ENCODE measurements at places on chromosomes 5 and 9.

GRCh38 chr5:65796751-65797316 lies 74.8 kb downstream of the NLN start:
- DNase-seq = no peak

DNA sequence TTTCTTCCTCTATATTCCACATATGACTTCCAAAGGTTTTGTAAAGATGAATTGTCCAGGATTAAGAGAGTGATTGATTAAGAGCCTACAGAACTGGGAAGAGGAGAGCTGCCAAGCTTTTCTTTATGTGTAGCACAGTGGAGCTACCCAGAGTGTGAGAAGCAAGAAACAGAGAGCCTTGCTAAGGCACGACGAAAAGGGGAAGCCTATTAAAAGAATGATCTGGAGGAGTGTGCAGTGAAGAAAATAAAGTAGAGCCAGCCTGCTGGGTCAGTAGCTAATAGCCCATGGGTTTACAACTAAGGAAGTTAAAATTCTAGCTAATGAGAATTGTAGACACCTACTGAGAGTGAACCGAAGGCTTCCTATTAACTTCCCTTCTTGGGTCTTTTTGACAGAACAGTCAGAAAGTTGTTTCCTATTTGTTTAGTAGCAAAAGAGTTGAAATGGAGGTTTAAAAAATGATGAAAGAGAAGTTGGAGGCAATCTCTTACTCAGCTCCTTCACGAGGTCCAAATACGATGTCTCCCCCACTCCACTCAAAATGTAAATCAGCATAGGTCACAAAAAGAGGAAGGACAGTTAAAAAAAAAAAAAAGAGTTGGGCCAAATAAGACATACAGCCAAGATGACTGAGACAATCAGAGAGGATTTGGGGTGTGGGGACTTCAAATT lies 957 bp upstream of the PRR16 start:
- no peak for DNase-seq

DNA sequence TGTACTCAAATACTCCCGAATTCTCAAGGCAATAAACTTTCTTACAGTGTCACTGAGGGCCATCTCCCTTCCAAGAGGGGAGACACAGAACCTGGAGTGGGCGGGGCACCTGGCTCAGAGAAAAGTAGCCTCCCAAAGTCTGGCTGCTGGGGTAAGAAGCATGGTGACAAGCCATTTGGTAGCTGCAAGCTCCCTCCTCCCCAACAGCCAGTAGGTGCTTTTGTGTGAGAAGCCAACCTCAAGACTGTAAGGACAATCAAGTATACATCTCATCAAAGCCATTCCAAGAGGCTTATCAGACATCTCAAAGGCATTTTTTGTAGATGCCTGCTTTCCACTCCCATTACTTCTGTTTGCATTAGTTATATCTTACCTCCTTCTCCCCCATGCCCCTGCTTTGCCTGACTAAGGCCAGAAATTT lies 1.4 kb downstream of the DAB2 start:
- no peak for DNase-seq

- no peak for DNase-seq
These were observed 1402.4 kb upstream of the NUDT12 start for GRCh38 chr5:104965006-104965405.

DNA sequence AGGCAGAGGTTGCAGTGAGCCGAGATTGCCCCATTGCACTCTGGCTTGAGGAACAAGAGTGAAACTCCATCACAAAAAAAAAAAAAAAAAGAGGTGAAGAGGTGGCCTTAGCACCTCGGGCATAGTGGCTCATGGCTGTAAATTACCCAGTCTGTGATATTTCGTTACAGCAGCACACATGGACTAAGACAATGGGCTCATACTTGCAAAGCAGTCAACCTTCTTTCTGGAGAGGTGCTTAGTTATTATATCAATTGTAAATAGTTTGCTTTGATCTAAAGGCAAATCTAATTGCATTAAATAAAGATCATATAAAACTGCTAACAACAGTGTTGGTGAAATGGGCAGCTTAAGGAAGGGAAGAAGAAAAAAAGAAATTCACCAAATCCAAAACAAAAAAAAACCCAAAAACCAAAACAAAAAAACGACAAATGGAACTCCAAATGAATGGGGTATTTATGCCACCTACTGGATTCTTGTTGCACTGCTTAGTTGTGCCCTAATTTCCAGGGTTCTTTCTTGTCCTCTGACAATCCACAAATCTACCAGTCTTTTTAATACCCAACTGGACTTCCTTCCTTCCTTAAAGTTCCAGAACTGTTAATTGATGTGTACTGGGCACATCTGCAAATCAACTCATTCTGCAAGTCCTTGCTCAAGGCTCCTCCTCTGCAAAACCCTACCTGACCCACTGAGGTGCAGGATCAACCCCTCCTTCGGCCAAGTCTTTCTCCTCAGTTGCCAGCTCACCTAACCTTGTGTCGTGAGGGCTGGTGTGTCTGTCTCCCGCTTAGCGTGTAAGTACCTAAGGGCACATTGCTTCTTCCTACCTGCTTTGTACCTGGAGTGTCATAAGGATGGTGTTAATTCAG lies 35.0 kb upstream of the DMRT1 start:
- DNase-seq = no peak

- DNase-seq = no peak
These were observed 1.1 kb downstream of the PLPP6 start for GRCh38 chr9:4662989-4663792.

DNA sequence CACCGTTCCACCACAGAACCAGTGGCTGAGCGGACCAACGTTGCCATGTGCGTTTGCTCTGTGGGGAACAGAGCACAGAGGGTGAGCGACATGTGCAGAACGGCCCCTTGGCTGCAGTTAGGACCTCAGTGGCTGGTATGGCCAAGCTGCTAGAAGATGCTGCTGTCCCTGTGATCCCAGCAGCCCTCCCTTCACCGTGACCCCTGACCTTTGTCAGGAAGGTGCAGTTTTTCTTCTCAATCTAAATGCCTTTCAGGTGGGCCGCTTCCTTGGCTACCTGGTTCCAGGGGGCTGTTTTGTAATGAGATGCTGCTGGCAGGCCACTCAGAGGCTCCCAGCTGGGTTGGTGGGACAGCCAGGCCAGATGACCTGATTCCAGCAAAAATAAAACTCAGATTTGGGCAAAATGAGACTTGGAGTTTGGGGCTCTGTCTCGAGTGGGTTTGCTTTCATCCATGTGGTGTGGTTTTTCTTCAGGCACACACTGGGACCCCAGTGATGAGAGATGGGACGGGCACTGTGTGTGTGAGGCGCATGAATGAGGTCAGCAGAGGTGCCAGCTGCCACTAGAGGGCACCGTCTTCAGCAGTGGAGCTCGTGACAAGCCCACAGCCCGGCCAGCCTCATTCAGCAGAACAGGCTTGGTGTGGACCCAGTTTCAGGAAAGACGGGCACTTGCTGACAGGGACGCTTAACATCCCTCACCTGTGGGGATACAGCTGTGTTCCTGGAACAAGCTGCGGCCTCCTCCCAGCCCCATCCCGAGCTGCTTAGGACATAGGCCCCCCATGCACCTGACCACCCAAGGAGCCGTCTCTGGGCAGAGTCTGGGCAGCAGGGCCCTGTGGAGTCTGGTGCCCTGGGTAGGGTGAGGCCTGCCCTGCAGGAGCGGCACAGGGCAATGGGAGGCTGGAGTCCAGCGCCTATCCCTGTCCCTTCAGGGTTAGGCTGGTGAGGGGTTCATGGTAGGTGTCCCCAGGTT lies 4.1 kb downstream of the MRPS2 start:
- peak; percentile 67 for DNase-seq

- DNase-seq = no peak
These were observed 23.1 kb downstream of the ADRB2 start for GRCh38 chr5:148849461-148849860.

GRCh38 chr5:73945505-73945904 lies 319.5 kb downstream of the ARHGEF28 start:
- peak; percentile 27 for DNase-seq

- no peak for DNase-seq
These were observed 94.4 kb downstream of the USP20 start for GRCh38 chr9:129929496-129930125.

GRCh38 chr5:168820874-168821273 lies 241.7 kb upstream of the PANK3 start:
- no peak for DNase-seq

- no peak for DNase-seq
These were observed 55.3 kb upstream of the ANGPTL2 start for GRCh38 chr9:127177665-127178265.

DNA sequence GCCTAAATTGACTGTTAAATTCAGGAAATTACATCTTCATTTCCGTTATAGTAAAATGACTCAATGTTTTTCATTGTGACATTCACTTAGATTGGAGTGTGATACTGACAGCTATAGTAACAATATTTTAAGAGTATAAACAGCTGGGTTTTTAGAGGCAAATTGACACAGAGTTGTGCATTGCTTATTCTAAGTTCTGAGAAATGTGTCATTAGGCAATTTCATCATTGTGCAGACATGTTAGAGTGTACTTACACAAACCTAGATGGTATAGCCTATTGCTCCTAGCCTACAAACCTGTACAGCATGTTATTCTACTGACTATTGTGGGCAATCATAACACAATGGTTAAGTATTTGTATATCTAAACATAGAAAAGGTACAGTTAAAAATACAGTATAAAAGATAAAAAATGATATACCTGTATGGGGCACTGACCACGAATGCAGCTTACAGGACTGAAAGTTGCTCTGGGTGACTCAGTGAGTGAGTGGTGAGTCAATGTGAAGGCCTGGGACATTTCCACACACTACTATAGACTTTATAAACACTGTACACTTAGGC lies 132.7 kb downstream of the PDE4D start:
- no peak for DNase-seq

DNA sequence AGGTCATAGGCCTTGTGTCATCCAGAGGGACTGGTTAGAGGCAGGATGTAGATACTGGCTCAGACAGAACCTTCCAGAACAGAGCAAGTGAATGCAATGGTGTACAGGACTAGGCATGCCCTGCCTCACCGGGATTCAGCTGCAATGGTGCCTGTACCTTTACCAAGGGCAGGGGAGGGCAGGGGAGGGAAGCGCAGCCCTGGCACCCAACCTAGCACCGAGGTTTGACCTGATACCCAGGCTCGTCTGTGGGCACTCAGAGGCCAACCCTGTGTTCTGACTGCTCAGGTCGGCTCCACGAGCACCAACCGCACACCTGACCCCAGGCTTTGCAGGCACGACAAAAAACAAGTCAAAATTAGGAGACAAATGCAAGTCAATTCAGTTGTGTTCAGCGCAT lies 47.3 kb upstream of the GFPT2 start:
- DNase-seq = no peak

- DNase-seq = no peak
These were observed 243.8 kb upstream of the IRX1 start for GRCh38 chr5:3351581-3352442.

DNA sequence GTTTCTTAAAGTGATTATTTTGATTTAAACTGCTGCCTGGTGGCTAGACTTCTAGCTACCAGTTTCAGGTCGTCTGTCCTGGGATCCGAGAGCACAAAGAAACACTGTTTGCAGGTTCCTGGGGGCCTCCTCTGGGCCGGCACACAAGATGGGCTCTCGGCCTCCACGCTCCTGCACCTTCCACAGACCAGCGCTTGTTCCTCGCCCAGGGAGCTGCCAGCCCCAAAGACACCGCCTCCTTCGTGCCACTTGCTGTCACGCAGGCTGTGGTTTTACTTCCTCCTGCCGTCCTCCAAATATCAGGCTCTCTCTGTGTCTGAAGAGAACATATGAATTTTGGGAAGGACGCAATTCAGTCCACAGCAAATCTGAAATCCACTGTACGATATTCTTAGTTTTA lies 105.8 kb downstream of the ROR2 start:
- DNase-seq = no peak
